WTC11 (cell line): ENCODE measurements at places on chromosomes 6 and 20.

DNA sequence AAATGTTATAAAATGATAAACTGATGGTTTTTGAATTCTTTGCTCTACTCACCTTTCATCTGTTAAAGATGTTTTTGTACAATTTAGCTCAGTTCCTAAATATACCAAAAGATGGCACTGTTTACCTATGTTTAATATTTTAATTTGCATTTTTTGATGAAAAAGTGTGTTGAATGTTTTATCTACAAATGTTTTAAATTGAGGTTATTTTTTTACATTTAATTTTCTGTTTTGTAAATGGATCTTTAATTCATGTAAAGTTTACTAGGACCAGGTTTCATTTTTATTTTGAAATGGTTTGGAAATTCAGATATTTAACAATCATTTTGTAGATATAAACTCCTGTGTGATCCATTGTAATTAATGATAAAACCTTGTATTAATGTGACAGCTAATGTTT, 30.0 kb downstream of the CDKAL1 start:
- no peak for DNase-seq

DNA sequence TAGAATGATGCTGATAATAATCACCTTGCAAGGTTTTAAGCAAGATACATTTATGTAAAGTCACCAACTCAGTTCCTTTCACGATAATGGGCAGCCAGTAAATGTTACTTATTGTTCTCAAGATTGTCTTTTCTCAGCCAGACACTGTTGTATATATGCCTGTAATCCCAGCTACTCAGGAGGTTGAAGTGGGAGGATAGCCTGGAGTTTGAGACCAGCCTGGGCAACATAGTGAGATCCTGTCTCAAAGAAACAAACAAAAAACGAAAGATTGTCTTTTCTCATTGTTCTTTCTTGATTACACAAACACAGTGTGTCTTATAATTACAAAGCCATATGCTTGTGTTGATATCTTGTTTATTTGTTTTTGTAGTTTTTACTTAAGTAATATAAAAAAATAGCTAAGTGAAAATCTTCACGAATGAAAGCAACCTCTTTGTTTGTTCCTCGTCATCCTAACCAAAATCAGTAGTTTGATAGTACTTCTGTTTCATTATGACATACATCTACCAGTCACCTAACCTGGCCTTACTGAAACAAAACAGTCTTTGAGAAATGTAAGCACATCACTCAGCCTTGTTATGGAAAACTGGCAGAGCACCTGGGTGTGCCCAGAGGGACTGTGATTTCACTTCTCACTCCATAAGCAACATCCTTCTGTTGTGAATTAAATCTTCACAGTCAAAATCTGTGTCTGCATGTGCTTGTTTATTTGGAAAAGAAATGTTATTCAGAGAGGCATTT, 436.2 kb upstream of the SOX4 start:
- no peak for DNase-seq

DNA sequence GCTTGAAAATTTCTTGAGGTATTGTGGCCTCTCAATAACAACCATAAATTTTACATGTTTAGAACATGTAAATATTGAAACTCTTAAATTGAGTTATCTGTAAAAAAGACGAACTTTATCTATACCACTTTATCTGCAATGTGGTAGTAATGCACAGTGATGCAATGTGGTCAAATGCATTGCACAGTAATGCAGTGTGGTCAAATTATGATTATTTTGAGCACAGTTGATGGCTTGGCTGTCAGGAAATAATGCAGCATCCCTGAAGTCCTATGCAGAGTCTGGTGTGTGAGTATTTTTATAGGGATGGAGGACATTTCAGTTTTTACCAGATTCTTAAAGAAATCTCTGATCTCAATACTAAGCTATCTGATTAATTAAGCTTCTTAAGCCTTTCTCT, 5.1 kb downstream of the TTK start:
- no peak for DNase-seq

DNA sequence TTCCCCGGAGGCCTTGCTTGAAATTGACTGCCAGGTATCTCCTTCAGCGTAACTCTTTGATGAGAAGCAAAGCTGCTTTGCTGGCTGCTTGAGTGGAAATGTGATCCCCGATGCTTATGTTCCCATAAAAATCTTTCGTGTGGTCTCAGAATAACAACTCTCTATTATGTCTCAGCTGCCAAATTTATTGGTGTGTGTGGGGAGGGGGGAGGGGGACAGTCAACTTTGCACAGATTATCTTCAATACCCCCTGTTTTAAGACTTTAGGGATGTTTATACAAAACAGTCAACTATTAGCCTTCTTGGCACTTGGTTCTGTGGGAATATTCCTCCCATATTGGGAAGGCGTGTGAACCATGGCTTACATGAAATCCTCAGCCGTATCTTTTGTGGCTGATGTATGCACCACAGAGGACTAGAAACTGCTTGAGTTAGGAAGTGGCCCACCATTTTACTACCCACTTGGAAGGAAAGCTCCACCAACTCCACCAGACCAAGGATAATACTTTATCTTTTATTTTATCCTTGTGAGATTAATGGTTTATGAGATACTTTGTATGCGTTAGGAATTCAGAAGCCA, 101.5 kb upstream of the SLC24A3 start:
- DNase-seq, result no peak

DNA sequence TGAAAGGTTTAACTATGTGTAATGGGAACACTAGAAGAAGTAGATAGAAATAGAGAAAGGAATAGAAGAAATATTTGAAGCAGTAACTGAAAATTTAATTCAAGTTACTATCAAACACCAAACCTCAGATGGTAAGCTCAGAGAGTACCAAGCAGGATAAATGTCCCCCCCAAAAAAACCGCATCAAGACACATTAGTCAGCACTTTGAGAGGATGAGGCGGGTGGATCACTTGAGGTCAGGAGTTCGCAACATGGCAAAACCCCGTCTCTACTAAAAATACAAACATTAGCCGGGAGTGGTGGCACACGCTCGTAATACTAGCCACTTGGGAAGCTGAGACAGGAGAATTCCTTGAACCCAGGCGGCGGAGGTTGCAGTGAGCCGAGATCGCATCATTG, 253.1 kb downstream of the C6orf118 start:
- DNase-seq, result no peak

- no peak for DNase-seq
Measured at GRCh38 chr20:53793783-53794383, 200.2 kb upstream of the ZNF217 start.

DNA sequence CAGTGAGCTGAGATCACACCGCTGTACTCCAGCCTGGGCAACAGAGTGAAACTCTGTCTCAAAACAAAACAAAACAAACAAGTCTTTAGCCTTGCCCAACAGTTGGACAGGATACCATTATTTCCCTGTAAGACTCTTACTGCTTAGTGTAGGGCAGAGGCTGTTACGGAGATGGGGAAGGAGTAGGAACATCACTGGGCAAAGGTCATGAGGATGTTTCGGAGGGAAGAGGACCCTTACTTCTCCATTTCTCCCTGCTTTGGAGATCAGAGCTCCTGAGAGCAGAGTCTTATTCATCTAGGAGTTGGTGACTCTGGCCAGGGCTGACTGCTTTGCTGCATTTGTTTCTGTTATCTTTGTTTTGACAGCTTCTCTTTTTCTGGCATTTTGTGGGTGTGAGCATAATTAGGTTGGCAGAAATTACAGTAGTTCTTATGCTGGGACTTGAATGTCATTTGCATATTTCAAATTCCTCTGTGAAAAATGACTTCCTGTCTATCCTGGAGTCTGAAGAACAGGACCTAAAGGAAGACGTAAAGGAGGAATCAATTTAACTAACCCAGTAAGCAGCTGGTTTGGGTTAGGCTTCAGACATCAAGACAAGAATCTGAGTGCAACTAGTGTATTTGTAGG, 89.0 kb downstream of the CDS2 start:
- DNase-seq, result no peak

GRCh38 chr6:156544046-156544445, 233.1 kb upstream of the ARID1B start:
- DNase-seq, result no peak

DNA sequence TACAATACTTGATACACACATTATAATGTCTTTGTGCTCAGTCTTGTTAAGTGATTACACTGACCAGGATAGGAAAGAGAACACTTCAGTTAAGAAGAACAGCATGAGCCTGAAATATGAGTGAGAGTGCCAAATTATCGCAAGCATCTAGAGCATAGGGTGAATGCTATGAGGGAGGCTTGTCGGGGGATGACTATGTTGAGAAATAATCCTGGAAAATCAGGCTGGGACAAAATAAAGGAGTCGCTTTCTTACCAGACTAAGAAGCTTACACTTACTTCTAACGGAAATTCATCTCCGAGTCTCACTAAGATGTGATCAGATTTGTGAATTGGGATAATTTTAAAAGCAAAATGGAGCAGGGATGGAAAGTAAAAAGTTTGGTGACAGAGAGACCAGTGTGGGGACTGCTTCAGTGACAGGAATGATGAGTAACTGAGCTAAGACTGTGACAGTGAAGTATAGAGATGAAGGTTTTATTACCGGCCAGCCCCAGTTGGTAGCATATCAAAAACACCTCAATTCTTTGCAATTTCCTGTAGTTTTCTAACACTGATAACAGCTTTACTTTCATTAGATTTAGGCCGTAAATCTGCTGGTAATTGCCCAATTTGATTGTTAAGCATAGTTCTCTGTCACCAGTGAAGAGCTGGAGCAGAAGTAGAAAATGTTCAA, 48.4 kb upstream of the DEFB112 start:
- no peak for DNase-seq

GRCh38 chr20:53161473-53161872, 189.3 kb downstream of the TSHZ2 start:
- no peak for DNase-seq

DNA sequence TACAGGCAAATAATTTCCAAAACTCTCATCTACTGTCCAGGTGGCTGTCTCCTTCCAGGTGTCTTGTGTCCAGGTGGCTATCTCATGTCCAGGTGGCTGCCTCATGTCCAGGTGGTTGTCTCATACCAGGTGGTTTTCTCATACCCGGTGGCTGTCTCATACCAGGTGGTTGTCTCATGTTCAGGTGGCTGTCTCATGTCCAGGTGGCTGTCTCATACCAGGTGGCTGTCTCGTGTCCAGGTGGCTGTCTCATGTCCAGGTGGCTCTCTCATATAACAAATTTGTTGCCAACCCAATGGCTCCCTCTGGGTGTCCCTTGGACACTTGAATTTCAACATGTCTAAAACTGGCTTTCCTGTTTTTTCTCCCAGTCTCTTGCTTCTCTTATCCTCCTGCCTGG, 14.3 kb upstream of the SLC22A3 start:
- DNase-seq, result no peak

DNA sequence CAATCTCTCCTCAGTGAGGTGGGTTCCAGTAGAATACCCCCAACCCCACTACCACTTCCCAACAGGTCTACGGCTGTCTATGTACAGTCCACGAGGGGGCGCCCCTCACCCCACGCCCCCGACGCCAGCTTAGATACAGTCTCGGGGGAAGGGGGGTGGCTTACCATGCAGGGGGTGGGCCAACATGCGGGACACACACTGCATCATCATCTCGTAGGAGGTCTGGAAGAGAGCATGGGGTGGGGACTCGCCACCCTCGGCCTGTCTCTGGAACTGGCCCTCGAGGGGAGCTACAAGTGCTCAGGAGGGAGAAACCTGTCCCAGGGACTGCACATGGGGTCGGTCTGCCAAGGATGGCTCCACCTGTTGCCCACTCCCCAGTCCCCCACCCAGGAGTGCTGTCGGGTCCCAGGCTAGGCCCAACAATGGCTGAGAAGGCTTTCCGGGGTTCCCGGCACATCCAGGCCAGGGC, 8.5 kb downstream of the MTCH1 start:
- DNase-seq, result peak; percentile 40

DNA sequence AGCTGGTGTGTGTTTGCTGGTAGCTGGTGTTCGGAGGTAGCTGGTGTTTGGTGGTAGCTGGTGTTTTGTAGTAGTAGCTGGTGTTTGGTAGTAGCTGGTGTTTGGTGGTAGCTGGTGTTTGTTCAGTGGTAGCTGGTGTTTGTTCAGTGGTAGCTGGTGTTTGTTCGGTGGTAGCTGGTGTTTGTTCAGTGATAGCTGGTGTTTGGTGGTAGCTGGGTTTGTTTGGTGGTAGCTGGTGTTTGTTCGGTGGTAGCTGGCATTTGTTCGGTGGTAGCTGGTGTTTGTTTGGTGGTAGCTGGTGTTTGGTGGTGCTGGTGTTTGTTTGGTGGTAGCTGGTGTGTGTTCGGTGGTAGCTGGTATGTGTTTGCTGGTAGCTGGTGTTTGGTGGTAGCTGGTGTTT, 48.0 kb downstream of the BMP7 start:
- no peak for DNase-seq

GRCh38 chr6:136464148-136464547, 86.1 kb downstream of the MAP7 start:
- DNase-seq, result no peak

DNA sequence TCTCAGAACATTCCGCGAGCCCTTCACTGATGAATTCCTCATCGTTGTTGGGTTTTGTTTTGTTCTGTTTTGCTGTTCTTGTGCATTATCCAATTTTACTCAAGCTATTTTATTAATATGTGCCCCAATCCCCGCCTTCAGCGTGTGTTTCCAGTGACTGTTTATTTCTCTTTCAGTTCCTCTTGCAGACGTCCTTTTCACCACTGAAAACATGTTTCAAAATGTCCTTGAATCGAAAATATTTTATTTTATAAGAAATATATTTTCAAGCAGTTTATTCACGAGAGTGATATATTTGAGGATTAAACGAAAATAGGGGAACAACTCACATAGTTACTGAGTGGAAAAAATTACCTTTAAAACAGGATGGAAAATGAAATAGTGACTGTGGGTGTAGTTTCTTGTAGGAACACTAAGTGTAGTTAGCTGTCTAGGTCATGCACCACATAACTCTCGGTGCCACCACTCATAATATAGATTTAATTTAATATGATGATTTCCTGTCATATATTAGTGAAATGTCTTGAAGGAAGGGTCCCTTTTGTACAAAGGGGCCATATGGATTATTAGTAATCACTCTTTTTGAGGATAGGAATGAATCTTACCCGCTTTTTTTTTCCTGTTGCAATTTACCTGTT, 45.3 kb upstream of the HDDC2 start:
- DNase-seq, result no peak

DNA sequence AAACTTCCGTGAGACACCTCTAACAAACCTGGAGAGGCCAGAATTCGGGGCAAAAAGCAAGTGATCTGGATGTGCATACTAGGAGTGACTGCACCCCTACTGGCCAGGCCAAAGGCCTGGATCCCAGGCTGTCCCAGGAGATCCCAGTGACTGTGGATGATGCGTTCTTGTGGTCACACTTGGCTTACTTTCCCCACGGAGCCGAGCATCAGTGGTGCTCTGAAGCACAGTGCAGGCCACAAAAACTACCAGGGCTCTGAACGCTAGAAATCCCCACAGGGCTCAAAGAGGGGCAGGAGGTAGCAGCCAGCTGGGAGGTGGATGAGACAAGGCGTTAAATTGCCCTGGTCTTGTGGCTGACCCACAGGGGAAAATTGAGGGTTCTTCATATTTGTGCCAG, 7.1 kb downstream of the TRIM26 start:
- DNase-seq, result no peak

GRCh38 chr20:31603822-31604566, 1.1 kb upstream of the ID1 start:
- DNase-seq, result peak; percentile 99
